ENCODE measurements at places on chromosomes 3 and 15.

DNA sequence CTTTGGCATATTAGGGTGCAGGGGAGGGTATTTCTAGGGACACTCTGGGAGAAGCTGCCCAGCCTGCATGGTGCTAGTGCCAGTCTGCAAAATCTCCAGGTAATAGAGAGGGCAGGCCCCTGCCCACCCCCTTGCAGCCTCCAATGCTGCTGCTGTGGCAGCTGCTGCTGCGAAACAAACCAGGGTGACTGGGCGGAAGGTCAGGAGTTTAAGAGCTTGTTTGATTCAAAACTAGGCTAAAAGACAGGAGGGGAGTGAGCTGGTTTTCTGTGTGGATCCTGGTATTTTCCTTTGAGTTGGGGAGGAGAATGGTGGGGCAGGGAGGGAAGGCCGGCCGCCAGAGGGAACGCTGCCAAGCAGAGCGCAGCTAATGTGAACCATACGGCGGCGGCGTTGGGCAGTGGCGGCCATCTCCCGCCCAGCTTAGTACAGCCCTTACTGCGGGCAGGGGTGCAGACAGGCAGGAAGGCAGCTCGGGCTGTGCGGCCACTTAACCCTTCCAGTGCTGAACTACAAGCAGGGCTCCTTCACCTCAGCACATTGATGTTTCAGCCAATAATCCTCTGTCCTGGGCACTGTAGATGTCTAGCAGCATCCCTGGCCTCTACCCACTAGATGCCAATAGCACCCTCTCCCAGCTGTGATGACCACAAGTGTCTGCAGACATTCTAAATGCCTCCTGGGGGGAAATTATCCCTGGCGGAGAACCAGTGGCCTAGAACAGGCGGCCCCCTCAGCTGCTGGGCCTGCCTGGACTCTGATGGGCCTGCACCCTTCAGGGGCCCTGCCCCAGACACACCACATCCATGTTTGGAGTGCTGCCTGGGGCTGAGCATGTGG is 125.7 kb downstream of the EEFSEC start:
- no peak for DNase-seq

- no peak for DNase-seq
Measured at GRCh38 chr15:35215093-35215492, 130.0 kb upstream of the NANOGP8 start.

DNA sequence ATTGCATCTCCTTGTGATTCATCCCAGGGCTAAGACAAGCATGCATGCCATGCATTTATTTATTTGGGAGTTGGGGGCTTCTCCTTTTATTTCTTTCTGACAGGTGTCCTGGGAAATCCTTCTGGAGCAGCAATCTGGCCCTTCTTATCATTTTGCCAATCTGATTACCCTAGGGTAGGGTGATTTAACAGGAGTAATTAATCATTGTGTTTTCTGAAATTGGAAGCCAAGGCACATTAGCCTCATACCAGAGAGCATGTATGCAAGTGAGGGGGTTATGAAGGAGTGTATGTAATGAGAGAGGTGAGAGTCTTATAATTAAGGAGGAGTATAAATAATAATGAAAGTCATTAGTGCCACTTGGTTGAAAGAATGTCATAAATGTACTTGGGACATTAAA is 37.4 kb upstream of the ARPP21 start:
- no peak for DNase-seq

- DNase-seq: no peak
Measured at GRCh38 chr15:92043283-92043682, 189.8 kb downstream of the SLCO3A1 start.

- DNase-seq: no peak
Measured at GRCh38 chr15:59885832-59886231, 118.3 kb upstream of the FOXB1 start.

DNA sequence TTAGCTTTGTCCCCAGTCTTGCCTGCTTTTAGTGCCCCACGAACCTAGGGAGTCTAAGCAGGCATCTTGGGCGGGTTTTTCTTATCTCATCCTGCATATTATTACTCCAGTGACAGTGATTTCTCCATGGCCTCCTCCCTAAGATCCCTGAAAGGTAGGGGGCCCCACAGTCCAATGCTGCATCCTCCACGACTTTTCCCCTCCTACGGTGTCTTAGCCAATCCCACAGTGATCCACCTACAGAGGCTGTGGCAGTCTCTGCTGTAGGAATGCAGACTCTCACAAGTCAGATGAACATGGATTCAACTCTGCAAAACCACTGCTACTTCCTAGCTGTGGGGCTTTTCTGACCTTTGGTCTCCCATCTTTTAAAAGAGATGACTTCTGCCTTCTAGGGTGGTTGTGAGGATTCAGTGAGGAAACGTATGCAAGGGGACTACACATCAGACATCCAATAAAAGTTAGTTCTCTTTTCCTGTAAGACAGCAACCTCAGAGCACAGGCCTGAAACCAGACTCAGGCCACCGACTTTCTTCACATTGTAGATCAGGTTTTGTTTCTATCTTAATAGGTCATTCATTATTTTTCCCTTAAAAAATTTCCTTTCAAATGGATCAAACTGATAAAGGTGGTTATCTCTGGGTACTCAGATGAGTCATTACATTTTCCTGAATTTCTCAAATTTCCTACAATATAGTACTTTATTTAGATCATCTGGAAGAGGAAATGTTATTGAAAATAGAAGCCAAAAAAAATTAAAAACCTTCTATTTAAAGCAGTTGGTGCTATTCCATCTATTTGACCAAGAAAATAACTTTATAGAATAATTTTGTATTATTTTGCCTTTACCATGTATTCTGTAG is 23.2 kb downstream of the ILDR1 start:
- no peak for DNase-seq

- peak; percentile 42 for DNase-seq
Measured at GRCh38 chr3:160801386-160802118, 45.5 kb downstream of the PPM1L start.

- DNase-seq: peak; percentile 32
Measured at GRCh38 chr15:52112203-52112750, 298 bp downstream of the BCL2L10 start.

DNA sequence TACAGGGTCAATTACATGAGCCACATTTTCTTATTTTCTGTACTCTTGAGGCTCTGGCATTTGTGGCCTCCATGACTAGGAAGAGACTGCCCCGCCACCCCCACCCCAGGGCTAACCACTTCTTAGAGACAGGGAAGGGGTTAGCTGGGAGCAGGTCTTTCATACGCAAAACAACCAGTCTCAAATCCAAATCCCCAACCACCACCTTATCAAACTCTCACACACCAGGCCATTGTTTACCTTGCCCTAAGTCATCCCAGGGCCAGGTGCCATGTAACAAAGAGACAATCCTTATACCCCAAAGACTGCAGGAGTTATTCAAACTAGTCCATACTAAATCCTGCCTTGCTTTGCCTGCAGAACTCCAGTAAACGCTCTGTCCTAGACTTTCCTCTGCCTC is 77.8 kb downstream of the B3GNT5 start:
- no peak for DNase-seq

DNA sequence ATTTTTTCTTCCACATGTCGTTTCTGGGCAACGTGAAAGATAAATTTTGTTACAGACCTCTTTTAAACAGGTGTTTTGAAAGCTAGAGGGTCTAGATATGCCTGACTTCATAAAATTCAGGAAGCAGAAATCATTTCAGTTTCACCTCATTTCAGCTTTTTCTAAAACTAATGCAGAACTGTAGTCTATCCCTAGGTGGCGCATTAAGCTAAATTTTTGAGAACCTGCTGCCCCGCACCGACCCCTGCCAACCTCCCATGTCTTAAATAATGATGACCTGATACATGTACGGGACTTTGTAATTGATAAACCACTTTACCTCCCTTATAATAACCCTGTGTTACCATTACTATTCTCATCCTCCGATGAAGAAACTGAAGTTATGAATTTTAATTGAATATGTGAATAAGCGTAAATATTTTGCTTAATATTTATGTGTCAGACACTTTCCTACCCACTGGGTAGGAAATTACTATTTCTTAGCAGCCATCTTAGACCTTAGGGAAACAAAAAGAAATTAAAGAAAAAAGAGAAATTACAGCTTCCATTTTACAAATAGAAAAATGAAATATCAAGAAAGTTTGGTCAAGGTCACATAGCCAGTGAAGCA is 78.7 kb upstream of the GCNT3 start:
- peak; percentile 40 for DNase-seq

DNA sequence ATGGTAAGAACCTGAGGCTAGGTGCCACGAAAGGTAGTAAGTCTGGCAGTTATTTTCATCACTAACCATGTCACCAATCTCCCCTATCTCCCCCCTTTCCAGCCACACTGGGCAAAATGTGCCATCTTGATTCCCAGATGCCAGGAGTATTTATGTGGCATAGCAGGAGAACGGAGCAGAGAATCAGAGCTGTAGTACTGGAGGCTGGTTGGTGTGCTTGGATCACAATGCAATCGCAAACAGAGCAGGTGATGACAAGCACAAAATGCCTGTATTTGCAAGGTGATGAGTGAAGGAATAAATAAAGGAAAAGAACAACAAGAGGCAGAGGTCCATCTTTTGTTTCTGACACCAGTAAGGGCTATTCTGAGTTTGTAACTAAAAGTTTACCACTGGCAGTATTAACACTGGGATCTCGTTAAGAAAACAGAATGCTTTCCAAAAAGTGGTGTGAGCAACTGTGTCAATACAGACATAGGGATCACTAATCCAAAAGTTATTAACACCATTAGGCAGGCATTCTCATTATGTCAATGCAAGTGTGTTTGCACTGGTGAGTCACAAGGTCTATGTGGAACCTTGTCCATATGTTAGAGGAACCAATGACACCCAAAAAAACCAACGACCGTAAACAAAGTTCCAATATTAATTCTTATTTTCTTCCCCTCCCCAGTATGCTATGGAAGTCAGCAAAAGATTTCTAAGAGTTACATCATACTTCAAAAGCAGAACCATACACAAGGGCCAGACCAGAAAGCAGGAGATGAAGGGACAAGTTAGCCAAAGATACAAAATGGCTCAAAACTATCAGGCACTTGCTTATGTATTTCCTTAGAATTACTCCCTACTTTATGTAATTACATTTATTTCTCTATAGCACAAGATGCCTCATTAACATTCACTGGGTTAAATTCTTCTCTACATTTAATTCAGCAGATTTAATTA is 556.6 kb downstream of the FOXP1 start:
- no peak for DNase-seq

DNA sequence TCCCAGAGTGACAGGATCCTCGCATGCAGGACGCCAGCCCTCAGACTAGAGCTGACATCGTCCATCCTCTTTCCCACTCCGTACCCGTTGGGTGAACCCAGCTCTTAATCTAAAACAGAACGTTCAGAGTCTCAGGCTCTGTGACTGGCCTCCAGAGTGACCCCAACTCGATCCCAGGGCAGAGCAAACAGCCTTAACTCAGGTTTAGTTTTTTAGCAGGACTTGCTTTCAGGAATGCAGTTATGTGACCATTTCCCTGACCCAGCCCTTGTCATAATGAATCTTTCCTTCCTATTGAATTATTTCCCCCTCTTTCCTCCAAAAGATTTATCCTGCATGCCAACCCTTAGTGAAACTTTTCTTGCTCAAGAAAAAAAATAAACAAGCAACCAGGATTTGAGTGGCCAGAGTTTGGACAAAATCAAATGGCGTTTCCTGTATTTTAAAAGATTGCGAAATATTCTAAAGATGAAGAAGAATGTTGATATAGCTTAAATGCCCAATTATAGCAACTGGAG is 47.8 kb upstream of the RARB start:
- no peak for DNase-seq

DNA sequence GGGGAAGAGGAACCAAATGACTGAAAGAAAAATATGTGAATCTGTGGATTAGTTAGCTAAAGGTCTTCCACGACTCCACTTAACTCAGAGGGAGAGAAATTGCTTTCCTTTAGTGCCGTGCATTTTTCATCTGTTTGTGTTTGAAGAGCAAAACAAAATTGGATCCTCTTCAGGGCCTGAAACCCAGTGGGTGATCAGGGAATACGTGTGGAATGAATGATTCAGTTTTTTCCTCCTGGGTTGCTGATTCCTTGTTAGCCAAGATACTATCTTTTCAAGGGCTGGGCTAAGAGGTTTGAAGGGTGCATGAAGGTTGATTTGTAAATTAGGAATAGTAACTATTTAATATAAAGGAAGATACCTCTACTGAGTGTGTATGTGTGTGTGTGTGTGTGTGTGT is 61.0 kb downstream of the TPRG1 start:
- no peak for DNase-seq

DNA sequence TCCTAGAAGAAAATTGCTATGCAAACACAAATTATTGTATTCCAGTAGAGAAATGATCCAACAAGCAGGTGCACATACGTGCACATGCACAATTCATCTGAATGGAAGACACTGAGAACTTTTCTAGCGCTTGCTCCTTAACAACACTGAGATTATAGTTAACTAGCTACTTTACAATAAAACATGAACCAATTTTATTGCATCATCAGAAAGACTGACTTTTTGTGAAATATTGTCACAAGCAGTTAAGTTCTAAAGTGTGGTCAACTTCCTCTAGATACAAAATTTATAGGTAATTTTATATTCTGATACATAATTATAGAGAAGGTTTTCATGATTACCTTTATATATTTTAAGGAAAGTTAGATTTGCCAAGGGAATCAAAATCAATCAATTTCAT is 135.4 kb downstream of the ABI3BP start:
- DNase-seq: no peak

DNA sequence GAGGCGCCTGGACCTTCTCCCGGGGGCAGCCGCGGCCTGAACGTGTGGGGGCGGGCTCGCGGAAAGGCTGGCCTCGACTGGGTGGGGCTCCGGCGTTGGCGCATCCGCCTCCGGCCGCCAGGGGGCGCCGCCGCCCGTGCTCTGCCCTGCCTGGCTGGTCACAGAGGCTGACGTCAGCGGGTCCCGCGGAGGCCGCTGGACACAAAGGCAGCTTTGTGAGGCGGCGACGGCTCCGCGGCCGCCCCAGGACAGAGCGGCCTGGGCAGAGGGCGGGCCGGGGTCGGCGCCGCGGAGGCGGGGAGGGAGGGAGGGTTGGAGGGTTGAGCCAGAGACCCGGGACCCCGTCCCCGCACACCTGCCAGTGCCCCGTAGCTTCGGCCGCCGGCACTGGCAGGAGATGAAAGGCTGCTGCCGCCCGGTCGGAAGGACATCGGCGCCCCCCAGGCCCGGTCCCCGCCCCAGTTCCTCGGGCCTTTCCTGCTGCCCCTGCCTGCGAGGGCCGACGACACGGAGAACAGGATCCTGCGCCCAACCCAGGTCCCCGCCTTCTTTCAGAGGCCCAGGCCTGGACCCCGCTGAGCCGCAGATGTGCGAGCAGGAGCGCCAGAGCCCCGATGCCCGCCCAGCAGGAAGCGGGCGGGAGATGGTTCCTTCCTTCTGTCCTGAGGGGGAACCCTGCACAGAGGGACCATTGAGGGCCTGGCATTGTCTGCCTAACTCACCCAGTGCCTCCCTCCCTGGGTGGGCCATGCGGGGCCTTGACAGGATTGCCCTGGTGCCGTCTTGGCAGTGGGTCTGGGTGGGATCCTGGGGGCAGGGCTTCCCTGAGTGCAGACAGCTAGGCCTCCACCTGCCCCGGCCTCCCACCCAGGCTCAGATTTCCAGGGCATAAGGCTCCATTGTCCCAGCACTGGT is 8.7 kb upstream of the SEMA3B start:
- peak; percentile 81 for DNase-seq

GRCh38 chr15:79948095-79948695 is 22.8 kb downstream of the BCL2A1 start:
- no peak for DNase-seq
